Stimulated activated CD8-positive, alpha-beta memory T cell treated with anti-CD3 and anti-CD28 coated beads, Interleukin-15, amount 100 ng/mL, for 48 hours (primary cell): ENCODE measurements at places on chromosomes 7 and 10.

DNA sequence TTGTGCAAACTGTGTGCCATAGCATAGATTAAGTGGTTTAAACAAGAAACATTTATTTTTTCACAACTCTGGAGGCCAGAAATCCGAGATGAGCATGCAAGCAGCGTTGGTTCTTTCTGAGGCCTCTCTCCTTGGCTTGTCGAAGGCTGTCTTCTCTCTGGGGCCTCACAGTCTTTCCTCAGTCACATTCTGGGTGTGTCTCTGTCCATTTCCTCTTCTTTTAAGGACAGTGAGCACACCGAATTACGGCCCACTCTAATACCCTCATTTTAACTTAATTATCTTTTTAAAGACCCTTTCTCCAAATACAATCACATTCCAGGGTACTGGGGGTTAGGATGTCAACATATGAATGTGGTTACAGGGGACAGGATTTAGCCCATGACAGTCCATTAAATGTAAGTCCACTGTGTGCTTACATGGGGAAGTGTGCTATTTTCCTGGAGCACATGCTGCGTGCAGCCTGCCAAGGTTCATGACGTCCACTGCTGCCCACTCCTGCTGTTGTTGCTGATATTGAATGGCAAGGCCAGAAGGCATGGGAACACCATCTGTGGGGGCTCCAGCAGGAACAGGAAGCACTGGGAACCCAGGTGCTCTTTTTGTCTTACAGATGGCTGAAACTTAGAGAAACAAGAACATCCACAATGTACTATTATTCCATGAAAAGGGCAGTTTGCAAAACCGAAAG is 365.5 kb downstream of the GALNT17 start:
- no peak for DNase-seq

GRCh38 chr7:157475095-157475494 is 138.3 kb downstream of the DNAJB6 start:
- DNase-seq = no peak

- DNase-seq = no peak
Observed at GRCh38 chr10:16950656-16951601, 133.7 kb upstream of the RSU1 start.

DNA sequence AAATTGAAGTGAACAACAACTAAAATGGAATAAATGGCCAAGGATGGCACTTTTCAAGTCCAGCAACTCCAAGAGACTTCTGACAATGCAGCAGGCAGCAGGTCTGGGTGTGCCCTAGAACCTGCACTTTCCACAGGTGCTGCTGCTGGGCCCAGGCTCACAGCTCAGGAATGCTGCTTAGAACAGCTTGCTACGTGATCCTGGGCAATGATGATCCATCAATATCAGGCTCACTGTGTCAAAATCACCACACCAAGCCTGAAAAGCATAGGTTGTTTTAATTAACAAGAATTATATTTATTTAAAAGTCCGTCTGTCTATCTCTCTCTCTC is 148.4 kb downstream of the TNS3 start:
- no peak for DNase-seq

DNA sequence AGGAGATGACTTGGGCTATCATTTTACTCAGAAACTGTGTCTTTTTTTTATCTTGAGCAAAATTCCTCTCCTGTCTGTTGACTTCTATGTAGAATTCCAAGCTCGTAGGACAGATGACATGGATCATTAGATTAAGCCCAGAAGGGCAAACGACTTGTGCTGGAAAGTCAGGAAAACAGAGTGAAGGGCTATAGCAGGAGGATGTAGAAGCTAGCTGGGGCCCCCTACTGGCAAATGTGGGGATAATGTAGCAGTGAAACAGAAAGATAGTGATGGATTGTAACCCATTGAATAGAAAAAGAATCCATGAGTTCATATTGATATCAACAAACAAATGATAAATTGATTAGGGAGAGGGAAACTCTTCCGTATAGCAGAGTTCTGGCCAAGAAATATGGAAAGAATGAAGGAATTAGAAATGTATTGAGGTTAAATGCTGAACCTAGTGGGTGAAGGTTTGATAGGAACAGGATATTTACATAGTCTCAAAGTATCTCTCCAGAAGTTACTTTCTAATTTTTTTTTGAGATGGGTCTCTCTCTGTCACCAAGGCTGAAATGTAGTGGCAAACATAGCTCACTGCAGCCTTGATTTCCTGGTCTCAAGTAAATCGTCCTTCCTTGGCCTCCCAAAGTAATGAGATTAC is 103.6 kb downstream of the LYZL1 start:
- DNase-seq = no peak

DNA sequence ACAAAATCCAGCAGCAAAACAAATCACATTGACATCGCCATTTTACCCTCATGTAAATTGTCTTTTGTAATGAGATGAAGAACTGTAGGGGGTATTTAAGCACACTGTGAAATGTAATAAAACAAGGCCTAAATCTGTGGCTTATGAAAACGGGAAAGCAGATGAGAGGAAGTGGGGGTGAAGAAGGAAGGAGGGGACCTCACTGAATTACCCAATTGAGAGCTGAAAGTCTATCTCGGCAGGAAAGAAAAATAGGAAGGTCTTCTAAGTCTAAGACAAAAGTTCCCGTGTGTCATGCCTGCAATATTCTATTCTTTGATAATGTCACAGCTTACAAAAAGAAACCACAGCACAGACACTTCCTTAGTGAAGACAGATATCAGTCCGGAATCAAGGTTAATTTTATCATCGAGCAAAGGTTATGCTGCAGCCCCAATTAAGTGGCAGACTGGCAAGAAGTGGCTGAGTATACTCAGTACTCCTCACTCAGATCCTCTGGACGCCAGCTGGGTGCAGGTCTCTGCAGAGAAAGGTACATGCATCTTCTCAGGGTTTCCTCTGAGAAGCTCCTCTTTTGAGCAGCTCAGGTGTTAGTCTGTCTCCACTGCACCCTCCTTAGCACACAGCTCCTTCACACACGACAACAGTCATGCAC is 239.7 kb downstream of the FANK1 start:
- DNase-seq = no peak

DNA sequence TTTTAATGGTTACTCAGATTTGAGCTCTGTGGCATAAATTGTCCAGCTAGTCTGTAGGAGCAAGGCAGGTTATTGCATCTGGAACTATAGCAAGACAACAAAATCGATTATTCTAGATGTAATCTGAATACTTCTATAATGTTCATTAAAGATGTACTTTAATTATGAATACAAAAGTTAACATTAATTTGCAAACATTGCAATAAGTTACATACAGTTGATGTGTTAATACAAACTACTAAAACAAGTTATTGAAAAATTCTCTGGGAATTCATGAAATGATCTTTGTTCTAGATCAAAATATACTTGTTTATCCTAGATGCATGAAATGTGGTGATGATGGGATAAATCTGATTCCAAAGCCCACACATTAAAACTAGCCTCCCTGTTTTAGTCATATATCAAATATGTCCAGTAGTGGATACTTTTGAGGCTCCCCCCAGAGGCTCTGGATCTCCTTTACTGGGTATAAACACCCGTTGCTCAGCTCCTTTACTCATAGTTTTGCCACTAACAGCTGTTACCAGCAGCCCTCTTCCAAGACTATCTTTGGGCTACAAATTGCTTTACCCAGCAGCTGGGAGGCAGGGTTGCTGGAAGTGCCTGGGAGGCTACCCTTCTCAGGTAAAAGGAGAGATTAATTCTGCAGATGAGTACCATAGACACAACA is 78.1 kb downstream of the ARL4A start:
- DNase-seq = no peak

GRCh38 chr7:47239931-47240421 is 341.9 kb downstream of the TNS3 start:
- DNase-seq = no peak

DNA sequence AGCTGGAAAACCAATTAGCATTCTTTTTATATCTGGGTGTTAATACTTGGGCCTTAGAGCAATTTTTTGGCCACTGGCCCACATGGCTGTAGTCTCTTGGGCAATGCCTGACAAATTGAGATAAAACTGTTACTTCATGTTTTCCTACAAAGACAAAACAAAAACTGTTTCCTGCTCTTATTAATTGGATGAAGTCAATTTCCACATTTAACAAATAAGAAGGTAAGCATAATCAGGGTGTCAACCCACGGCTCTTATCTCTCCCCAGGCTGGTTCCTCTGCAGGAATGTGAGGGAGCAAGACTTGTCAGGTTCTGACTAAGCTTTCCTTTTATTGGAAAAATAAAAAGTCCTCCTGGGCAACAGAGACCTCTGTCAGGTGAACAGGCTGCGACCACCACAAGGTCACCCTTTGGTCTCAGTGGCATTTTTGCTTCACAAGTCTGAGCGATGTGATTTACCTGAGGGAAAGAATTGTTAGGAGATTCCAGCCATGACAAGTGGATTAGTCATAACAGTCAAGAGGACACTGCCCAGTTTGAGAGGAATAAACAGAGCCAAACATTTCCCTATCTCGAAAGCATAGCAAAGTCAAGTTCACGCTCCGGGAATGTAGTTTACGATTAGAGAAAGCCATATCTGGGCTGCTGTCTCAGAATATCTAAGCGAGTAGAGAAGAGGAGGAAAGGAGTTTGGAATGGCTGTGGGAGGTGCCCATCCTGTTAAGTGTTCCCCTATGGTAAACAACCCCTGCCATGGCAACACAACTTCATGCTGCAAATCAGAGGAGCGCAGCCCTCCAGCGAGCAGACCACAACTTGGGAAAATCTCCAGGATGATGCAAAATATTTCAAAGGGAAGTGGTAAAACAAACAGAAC is 144.4 kb downstream of the TES start:
- DNase-seq = no peak

GRCh38 chr10:99013885-99014284 is 221.8 kb downstream of the HPSE2 start:
- no peak for DNase-seq

DNA sequence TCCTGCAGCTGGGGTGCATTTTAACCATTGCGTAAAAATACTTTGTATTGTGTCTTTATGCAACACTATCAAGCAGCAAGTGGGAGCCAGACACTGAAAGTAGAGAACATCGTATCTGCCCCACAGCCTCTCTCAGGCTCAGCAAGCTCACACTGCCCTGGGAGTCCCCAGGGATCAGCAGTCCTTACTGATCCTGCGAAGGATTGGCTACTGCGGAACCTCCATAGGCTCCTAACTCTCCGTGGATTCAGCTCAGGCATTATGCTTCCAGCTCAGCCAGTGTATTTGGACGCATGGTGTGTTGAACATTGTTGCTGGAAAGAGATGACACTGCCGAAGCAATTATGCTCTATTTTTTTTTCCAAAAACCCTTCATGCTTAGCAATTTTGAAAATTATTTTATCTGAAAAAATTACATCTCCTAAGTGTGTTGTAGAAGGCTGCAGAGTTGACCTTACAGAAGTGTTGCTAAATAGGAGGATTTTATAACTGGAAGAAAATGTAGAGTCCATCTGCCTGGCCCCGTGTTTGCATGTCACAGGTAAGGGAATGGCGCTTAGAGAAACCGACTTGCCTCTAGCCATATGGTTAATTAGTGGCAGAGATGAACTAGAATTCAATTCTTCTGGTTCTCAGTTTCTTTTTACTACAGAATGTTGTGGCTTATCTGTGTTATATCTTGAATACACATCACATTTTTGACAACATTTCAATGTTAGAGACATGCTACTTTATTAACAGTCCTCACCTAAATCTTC is 276.4 kb upstream of the COBL start:
- DNase-seq = no peak

DNA sequence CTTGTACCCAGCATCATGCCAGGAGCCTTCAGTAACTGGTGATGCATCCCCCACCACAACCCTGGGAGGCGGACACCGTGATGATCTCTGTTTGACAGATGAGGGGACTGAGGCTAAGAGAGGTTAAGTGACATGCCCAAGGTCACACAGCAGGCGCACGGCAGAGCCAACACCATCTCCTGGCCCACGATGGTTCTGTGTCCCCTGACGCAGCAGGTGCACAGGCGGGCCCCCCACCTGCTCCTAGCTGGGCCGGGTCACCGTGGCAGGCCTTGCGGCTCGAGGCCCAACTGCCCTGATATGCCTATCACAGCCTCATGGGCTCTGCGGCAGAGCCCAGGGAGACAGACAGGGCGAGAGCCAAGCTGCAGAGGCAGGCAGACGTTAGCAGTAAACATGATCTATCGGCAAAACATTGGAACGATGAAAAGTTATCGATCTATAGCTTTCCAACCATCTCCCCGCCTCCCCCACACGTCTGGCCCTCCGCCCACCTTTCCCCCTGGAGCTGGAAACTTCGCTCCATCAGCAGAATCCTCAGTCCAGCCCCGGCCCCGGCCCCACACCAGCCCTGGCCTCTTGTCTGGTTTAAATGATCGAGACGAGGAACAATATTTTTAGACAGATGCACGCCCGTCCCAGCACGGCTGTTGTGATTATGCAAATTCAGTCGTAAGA is 65.9 kb downstream of the ELFN1 start:
- no peak for DNase-seq

DNA sequence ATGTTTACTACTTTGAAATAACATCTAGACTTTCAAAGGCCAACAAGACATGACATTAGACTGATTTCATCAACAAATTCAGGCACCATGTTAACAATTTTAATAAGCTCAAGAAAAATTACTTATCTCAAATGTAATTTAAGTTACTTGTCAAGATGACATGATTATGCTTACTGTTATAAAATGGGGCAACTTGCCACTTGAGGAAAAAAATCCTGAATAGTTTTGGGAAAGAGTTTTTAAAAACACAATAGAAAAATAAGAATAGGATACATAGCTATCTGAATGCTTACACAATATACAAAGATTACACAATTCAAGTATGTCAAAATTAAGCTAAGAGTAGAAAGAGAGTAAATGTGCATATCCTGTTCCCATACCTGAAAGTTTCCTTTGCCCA is 85.4 kb downstream of the RNF32 start:
- DNase-seq = no peak

GRCh38 chr7:1761774-1762173 is 91.7 kb downstream of the ELFN1 start:
- DNase-seq = no peak

DNA sequence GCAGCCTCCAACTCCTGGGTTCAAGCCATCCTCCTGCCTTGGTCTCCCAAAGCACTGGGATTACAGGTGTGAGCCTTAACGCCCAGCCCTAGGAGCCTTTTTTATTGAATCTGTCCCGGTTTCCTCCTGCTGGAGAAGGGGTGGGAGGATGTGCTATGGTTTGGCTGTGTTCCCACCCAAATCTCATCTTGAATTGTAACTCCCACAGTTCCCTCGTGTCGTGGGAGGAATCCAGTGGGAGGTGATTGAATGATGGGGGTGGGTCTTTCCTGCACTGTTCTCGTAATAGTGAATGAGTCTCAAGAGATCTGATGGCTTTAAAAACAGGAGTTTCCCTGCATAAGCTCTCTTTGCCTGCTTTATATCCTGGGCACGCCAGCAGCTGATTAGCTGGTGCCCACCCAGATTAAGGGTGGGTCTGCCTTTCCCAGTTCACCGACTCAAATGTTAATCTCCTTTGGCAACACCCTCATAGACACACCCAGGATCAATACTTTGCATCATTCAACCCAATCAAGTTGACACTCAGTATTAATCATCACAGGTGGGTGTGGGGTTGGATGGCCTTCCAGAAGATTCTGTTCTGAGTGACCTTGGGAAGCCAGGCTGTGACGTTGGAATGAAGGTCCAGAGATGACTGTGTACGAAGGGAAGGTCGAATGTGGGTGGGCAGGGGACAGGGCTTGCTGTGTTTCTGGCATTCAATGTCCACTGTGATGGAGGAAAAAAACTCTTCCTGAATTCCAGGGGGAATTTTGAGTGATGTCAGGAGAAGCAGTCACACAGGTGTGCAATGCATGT is 33.8 kb upstream of the CUX1 start:
- DNase-seq = no peak
